ENCODE measurements at places on chromosomes 2 and 18. TPM values are rescaled to one million over a fixed set of nuclear protein-coding genes. Genes with fewer than 3 reads are reported as not detected.

The UGT1A10 gene
- total RNA-seq, result not detected

The KCNG2 gene
- 0.99 TPM for total RNA-seq

The AGXT gene
- not detected for total RNA-seq

The STAT4 gene
- 0.32 TPM for total RNA-seq

The ASTL gene
- total RNA-seq, result not detected

The TXNDC9 gene
- 109 TPM for total RNA-seq

The PTH2R gene
- not detected for total RNA-seq

The OSBPL6 gene
- total RNA-seq, result 14.8 TPM

- DNase-seq, result no peak
Observed at GRCh38 chr2:46050489-46050888, 246.7 kb upstream of the EPAS1 start.

DNA sequence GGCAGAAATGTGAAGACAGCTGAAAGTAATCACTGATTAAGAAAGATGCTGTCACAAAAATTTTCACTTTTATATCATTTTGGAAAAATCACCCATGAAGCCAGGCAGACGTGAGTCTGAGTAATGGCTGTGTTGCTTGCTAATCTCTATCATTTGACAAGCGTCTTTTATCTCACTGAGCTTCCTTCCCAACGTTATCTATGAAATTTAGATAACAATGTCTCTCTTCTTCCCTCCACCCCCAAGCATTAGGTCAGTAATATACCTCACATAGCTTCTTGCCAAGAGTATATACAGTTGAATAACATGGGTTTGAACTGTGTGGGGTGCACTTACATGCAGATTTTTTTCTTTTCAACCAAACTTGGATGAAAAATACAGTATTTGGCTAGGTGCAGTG, 388.6 kb upstream of the NRXN1 start:
- DNase-seq, result no peak

GRCh38 chr18:75790111-75790510, 362.6 kb upstream of the SMIM21 start:
- no peak for DNase-seq

GRCh38 chr2:15363142-15363541, 198.0 kb downstream of the NBAS start:
- no peak for DNase-seq

GRCh38 chr2:19114126-19114525, 244.3 kb downstream of the OSR1 start:
- DNase-seq, result no peak

GRCh38 chr18:72122103-72122502, 422.0 kb downstream of the CBLN2 start:
- DNase-seq, result no peak

GRCh38 chr2:190947711-190948251, 66.2 kb downstream of the STAT1 start:
- no peak for DNase-seq

DNA sequence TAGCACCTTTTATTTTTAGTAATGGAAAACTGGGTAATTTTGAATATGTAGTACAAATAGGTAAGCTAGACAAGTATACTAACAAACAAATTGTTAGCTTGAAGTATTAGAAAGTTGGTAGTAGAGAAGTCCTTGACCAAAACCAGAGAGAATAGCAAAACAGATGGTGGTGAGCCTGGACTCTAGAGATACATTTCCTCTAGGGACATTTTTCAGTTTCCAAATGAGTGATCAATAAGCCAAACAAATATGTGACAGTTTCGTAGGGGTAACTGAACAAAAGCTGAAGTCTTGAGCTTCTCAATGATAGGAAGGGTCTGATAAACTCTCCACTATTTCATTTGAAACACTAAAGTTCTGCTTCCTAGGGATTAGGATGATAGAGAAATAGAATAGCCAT, 692.0 kb upstream of the FAM98A start:
- DNase-seq, result no peak

DNA sequence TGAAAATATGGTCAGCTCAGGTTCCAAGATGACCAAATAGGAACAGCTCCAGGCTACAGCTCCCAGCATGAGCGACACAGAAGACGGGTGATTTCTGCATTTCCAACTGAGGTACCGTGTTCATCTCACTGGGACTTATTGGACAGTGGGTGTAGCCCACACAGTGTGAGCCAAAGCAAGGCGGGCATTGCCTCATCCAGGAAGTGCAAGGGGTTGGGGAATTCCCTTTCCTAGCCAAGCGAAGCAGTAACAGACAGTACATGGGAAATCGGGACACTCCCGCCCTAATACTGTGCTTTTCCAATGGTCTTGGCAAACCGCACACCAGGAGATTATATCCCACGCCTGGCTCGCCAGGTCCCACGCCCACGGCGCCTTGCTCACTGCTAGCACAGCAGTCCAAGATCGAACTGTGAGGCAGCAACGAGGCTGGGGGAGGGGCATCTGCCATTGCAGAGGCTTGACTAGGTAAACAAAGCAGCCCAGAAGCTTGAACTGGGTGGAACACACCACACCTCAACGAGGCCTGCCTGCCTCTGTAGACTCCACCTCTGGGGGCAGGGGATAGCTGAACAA, 57.5 kb downstream of the WDPCP start:
- no peak for DNase-seq

GRCh38 chr18:13570856-13571495, 155.4 kb downstream of the FAM210A start:
- DNase-seq, result no peak

GRCh38 chr18:68660354-68661183, 54.3 kb downstream of the TMX3 start:
- DNase-seq, result peak; percentile 72

DNA sequence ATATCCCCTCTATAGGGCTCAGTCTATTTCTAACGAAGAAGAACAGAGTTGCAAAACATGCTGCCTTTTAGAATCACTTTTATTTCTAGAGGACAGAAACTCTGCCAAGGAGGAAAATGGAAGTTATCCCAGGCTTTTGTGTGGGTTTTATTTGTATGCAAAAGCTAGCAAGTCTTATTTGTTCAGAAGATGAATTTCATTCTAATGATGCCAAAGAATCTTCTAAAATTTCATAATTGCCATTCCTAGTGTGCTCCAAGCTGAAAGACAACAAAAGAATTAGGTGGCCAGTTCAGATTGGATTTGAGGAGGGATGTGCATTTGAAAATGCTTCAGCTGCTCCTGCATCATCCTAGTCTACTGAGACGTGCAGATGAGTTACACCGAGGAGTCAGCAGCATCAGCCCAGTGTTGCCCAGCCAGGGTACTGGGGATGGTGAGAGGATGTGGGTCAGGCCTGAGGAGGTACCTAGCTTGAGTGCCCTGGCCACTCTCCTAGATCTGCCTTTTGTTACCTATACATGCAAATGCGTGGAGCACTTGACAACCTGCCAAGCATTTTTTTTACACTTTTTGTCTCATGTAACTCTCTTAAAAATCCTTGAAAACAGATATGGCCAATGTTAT, 80.1 kb downstream of the KCNS3 start:
- DNase-seq, result no peak

DNA sequence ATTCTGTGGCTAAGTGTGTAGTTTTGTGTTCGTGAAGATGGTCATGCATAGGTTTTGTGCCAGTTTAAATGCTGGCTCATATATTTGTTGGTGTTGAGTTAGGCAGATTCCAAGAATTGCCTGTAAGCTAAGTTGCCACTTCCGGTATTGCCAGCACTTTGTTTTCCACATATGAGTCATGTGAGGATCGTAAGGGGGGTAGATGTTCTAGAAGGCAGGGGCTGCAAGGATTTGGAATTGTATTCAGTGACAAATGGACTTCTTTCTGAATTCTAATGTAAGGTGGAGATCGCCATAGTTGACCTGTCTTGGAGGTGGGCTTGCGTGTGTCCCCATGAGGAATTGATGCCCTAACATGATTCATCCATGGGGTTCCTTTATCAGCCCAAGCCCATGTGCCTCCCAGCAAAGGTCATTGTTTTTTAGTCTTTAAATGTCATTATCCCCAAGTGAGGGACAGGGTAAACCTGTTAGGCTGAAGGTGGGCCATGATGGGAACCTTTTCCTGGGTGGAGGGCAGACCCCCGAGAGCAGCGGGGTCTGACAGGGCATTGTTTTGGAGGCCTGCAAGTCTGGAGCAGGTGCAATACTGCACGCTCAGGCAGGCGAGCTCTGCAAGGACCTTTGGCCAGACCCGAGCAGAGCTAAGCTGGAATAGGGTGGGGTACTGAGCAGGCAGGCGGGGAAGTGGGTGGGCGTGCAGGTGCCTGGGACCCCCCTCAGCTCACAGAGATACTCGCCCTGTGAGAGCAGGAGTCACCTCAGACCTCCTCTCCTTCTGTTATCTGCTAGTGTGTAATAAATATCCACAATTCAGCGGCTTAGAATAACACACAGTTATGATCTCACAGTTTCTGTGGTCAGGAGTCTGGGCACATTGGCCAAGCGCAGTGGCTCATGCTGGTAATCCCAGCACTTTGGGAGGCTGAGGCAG, 77.4 kb downstream of the LRRFIP1 start:
- DNase-seq, result no peak

- no peak for DNase-seq
Observed at GRCh38 chr2:191311-192190, 72.3 kb downstream of the SH3YL1 start.

- DNase-seq, result no peak
Observed at GRCh38 chr2:149225446-149225845, 104.9 kb upstream of the LYPD6 start.

DNA sequence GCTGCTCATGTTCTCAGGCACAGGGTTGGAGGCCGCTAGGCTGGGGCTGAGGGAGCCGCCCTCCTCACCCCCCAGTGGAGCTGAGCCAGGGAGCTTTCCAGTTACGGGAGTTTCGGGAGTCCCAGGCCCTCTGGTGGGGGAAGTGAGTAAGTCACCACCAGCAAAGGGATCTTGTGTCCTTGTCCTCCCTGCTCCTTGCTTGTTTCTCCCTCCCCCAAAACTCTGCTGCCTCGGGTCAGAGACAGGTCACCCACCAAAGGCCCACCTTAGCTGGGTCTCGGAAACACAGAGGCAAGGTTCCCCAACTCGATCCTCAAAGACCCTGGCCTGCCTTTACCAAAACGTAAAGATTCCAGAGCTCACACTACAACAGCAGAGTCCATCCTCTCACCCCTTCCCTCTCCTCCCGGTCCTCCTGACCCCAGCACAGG, 60.5 kb upstream of the POMC start:
- peak; percentile 91 for DNase-seq

DNA sequence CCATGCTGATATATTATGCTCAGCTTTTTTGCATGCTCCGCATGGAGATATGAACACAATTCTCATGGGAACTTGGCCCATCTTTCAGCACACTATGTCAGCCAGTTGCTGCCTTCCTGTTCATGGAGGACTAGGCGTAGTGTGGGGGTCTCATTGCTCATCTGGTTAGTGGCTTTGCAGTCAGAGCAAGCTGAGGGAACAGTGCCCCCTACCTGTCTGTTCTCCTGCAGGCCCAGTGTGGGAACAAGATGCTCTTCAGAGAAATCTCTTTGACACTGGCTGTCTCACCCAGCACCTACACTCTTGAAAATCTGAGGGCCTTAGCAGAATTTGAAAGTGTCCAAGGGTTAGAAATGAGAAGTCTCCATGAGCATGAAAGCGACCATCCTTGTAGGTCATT, 47.1 kb downstream of the SPTBN1 start:
- peak; percentile 80 for DNase-seq

Measured in neural progenitor cell (in vitro differentiated cells).